ENCODE measurements at places on chromosomes 13 and 19.

- DNase-seq: no peak
Measured at GRCh38 chr13:32408296-32409000, 19.5 kb downstream of the N4BP2L1 start.

DNA sequence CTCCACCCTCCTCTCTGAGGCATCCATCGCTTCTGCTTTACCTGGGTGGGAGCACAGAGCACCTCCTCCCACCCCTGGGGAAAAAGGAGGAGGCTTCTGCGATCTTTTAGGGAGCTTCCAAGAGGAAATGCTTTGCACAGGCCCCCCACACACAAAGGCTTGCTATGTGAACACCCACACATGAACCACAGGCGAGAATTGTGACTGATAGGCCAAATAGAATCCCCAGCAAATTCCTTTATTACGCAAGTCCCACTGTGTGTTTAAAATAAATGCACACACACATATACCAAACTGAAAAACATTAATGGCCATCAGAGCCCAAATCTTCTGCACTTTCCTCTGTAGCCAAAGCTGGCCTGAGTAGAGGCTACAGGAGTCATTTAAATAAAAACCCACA, 50.6 kb downstream of the HSPH1 start:
- no peak for DNase-seq

DNA sequence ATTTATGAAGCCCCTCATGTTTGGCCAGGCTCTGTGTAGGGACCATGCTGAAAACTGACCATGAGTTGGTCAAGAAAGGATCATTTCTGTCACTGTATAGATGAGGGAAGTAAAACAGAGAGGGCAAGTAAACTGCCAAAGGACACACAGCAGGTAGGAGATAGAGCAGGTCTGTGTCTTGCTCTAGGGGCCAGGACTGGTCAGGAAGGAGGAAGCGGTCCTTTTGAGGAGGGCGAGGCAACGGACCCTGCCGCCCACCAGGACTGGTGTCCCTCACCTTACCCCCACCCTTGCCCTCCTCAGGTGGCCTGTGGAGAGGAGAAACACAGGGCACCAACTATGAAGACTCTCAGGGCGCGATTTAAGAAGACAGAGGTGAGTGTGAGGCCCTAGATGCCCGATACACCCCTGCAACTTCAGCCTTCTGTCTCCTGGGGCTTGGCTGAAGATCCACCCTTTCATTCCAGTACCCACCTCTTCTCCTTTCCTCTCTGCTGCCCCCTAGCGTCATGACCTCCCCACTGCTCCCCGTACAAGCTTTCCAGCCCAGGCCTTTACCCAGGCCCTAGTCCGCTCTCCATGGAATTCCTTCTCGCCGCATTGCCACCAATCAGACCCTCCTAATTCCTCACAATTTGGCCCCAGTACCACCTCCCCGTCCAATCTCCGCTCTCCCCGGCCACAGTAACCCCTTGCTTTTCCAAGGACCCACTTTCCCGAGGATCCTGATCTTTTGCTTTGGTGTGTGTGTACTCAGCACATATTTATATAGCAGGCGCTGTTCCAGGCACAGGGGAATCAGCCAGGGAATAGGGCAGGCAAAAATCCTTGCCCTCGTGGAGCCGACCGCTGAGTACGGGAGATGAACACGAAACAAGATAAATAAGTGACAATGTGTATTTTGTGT, 3.9 kb downstream of the ANKRD24 start:
- DNase-seq: peak; percentile 64

GRCh38 chr19:53555352-53555751, 17.4 kb downstream of the ZNF331 start:
- no peak for DNase-seq

DNA sequence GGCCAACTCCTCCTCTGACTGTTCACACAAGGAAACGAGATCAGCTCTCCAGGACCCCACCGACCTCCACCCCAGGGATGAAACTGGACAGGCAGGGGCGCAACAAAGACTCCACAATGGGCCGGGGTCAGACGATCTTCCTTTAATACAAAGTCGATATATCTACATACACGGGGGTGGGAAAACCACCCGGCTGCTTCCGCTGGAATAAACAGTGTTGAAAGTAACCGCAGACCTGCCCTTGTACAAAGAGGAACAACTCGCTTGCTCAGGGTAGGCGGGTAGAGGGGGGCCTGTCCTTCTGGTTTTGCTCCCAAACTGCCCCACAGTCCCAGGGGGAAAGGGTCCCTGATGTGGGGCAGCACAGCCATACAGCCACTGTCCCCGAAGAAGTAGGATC, 135.2 kb downstream of the PTPRS start:
- no peak for DNase-seq

GRCh38 chr19:5984600-5984999, 6.7 kb upstream of the RANBP3 start:
- DNase-seq: no peak

DNA sequence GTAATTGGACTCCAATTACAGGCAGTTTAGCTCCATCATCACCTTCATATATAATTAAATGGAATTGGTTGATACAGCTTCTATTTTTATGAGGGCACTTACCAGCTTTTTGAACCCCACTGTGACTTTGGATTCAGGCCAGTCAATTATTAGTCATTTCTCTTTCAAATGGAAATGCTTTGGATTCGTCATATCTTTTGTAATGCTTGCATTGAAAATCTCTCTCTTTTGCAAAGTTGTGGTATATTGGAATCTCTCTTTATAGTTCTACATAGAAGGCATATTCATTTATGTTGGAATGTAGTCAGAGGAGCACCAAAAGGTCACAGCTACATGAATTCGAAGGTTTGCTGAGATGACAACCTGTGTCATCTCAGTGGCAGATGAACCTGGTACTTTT, 1074.3 kb upstream of the SLC10A2 start:
- DNase-seq: peak; percentile 50

DNA sequence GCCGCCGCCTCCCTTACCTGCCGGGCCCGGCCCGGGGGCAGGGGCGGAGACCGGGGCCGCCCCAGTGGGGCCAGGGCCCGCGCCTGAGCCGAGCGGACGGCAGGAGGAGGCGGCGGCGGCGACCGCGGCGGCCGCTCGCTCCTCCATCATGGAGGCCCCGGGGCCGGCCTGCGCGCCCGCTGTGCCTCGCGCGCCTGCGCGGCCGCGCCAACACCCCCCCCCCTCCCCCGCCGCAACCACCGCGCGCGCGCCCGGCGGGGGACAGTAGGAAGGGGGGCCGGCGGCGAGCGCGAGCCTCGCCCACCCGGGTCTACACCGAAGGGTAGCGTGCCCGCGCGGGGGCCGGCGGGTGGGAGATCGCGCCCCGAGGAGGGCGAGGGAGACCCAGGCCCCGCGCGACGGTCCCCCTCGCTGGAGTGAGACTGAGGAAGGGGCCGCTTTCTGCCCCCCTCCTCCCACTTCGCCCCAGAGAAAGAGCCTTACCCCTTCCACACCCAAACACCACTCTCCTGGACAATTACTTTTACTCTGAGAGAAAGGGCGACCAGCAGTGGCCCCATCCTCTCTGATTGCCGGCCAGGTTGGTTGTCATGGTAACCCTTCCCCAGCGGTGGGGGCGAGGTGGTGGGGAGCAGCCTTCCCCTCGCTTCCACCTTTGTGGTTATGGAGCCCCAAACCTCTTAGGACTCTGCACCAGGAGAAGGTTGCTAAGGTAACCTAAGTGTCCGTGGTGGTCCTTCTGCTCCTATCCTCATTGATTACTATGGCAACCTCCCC, at the start of gene STRN4:
STRN4 (minus strand) TSS at position 170 of the 777 bp plus-strand sequence; CDS start at position 150, 20 bp downstream.
- peak; percentile 58 for DNase-seq

- DNase-seq: peak; percentile 13
Measured at GRCh38 chr19:4970558-4971423, 1.9 kb downstream of the KDM4B start.

DNA sequence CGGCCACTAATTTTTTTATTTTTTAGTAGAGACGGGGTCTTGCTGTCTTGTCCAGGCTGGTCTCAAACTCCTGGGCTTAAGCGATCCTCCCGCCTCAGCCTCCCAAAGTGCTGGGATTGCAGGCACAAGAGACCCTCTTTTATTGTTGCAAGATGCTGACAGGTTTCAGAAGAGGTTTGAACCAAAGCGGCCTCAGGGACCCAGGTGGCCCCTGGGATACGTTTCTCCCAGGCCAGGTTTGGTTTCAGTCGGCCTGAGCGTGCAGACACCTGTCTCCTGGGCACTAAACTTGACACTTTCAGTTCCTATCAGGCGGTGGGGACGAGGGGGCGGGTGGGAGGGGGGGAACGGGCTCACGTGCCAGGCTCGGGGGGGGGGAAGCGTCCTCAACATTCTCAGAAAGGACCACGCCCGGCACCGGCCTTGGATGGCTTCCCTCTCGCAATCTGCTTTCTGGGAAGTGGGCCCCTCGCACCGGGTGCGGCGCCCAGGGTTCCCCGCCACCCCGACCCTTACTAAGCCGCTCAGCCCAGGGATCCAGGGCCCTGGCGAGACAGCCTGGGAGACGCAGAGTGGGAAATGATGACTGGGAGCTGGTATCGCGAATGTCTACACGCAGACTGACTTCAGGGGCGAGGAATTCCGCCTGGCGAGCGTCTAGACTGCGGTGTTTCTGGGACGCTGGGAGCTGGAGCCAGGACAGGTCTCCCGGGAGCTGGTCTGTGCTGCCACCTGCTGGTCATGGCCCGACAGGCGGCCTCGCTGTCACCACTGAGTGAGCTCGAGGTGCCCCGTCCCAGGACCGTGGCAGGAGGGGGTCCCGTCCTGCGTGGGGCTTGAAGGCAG, 91.6 kb downstream of the GNG7 start:
- peak; percentile 98 for DNase-seq

GRCh38 chr19:35347171-35347929, at the start of gene FFAR1:
FFAR1 (plus strand) TSS chr19:35347902; CDS start chr19:35351552, 3,650 bp downstream.
- DNase-seq: no peak

GRCh38 chr13:75308222-75308621, 173.7 kb downstream of the TBC1D4 start:
- no peak for DNase-seq

GRCh38 chr19:36210497-36210896, 4.0 kb downstream of the ZNF565 start:
- no peak for DNase-seq

DNA sequence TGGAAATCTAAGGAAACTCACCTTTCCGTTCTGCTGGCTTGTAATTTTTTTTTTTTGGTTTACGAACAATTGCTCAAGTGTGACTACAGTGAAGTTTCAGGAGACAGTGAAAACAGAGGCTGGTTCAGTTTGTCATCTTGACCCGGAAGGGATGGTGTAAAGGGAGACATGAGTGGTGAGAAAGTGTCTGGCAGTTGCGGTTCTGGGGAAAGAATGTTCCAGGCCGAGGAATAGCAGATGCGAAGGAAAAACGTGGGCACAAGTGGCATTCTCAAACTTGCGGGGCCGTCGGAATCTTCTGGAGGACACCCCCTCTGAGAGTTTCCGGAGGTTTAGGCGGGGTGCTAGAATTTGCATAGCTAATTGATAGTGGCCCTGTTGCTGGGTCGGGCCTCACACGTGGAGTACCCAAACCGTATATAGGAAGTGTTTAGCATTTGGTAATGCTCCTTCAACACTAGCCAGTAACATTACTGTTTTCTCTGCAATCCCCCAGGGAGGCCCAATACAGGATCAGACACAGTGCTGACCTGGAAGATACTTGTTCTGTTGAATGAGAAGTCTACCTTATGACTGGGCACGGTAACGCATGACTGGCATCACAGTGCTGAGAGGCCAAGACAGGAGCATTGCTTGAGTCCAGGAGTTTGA, 2.8 kb upstream of the TNFSF9 start:
- no peak for DNase-seq

DNA sequence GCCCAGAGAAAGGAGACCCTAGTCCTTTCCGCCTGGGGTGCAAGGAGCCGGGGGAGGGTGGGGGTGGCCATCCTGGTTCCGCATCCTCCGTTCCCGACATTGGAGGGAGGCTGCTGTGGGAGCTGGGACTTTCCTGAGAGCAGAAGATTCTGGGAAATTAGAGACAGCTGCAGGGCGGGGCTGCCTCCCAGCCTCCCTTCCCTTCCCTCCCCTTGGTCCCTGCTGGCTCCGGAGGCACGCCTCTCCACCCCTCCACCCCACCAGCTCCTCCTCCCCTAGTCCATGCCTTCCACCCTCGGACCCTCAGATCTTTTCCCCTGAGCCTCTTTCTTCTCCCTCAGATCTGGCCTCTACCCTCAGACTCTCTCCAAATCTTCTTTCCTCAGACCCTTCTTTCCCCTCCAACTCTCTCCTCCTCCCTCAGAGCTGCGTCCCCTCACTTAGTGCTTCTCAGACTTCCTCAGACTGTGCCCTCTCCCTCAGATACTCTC, 3.1 kb upstream of the BCL3 start:
- DNase-seq: peak; percentile 84

GRCh38 chr19:34135054-34135800, 37.1 kb upstream of the LSM14A start:
- DNase-seq: no peak

- DNase-seq: peak; percentile 94
Measured at GRCh38 chr19:6076675-6077463, 33.4 kb downstream of the RFX2 start.

DNA sequence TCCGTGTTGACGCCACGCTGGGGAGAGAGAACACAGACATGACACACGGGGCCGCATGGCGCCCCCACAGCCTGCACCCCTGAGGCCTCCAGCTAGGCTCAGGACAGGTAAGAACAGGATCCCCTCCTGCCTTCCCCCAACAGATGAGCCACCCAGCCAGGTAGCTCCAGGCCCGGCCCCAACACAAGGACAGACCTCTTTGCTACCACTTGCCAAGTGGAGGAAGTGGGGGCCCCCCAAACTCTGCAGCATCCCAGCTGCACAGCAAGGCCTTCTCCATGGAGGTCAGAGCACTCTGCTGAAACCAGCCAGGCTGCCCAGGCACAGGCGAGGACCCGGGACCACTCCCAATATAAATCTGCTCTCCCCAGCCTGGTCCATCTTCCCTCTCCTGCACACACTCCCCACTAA, 31.5 kb downstream of the PEPD start:
- no peak for DNase-seq

DNA sequence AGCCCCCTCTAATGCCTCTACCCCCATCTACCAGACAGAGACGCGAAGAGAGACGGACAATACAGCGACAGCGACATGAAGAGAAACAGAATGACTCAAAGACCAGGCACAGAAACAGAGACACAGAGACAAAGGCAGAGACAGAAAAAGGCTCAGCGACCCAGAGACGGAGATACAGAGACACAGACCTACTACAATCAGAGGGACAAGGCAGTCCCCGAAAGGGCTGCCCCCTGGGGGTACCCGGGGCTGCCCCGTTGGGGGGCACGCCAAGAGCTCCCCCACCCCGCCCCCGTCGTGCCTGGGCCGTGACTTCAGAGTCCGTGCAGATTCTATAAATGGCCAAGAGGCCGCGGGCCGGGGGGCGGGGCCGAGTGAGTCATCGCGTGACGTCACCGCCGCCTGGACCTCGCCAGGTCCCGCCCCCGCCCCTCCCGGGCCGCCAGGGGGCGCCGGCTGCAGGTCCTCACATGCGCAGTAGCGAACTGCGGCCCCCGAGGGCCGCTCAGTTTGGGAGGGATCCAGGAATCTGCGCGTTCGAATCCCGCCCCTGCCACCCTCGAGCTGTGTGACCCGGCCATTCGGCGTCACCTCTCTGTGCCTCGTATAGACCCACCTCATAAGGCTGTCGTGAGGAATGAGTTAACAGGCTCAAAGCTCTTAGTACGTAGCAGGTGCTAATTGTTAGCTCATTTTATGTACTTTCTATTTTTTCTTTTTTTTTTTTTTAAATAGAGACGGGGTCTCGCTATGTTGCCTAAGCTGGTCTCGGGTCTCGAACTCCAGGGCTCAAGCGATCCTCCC, 2.7 kb upstream of the CNN1 start:
- peak; percentile 88 for DNase-seq

GRCh38 chr19:46610851-46611770, 10.0 kb downstream of the CALM3 start:
- DNase-seq: no peak

All from fibroblast of skin of back (primary cell).